ENCODE measurements at places on chromosomes 4 and X.

GRCh38 chr4:27985522-27985921, 1124.9 kb downstream of the STIM2 start:
- DNase-seq, result no peak

DNA sequence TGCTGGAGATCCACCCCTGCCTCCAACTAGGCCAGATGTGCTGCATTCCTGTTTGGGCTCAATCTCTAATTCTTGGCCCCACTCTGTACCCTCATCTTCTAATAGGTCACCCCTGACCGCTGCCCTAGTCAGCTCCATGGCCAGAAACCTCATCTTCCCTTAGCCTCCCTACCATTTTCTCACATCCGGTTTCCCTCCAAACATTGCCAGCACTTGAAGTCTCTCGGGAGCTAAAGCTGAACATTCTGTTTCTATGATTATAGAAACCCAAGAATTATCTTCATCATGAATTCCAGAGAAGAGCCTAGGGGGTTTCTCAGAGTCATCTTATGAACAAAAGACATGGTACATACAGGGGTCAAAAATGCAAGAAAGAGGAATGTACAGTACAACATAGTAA, 179.7 kb downstream of the AMELX start:
- DNase-seq, result no peak

DNA sequence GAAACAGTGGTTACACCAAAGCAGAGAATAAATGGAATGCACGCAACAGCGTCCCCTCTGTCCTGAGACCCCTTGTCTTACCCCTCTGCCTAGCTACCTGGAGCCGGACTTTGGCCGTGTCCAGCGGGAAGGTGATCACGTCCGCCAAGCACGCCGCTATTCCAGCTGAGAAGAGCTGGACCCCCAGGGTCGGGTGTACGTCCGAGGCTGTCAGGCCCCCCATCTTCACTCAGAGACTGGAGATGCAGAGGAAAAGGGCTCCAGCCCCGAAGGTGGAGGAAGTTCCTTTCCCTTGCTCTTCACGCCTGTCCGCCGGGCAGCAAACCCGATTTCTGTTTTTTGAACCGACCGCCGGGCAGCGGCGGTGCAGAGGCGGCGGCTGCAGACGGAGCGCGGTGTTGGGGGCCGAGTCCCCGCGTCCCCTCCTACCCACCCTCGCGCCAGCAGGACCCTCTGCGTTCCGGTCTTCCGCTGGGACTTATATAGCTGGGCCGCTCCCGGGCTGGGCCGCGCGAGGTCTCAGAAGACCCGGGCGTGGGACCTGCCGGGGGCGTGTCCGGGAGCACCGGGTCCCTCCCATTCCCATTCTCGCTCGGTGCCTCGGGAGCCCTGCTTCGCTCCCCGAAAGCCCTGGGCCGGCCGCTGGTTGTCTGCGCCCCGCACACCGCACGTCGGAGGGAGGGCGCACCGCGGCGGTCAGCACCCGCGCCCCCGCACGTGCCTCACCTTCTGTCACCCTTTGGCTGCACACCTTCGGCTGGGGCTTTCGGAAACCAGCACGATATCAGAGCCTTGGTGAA, at the start of gene UCP1:
UCP1 (minus strand) TSS at position 455 of the 800 bp plus-strand sequence; CDS start at position 223, 232 bp downstream.
- DNase-seq, result peak; percentile 74

GRCh38 chr4:156388826-156389225, 435.2 kb upstream of the CTSO start:
- DNase-seq, result no peak

DNA sequence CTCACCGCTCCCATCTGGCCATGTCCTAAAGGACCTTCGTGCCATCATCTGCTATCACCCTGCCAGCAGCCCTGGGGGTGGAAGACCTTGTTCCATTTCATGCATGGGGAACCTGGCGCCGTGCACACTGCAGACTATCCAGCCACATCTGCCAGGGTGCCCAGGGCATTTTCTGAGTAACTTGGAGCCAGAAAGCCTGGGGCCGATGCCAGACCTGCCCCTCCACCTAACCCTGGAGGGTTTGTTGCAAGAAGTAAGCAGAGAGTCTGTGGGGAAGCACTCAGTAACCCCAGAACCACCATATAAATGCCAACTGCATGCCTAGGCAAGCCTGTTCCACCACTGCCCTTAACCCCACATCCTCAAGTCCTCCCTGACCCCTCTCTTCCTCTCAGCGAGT, 7.3 kb downstream of the HAUS7 start:
- DNase-seq, result no peak

DNA sequence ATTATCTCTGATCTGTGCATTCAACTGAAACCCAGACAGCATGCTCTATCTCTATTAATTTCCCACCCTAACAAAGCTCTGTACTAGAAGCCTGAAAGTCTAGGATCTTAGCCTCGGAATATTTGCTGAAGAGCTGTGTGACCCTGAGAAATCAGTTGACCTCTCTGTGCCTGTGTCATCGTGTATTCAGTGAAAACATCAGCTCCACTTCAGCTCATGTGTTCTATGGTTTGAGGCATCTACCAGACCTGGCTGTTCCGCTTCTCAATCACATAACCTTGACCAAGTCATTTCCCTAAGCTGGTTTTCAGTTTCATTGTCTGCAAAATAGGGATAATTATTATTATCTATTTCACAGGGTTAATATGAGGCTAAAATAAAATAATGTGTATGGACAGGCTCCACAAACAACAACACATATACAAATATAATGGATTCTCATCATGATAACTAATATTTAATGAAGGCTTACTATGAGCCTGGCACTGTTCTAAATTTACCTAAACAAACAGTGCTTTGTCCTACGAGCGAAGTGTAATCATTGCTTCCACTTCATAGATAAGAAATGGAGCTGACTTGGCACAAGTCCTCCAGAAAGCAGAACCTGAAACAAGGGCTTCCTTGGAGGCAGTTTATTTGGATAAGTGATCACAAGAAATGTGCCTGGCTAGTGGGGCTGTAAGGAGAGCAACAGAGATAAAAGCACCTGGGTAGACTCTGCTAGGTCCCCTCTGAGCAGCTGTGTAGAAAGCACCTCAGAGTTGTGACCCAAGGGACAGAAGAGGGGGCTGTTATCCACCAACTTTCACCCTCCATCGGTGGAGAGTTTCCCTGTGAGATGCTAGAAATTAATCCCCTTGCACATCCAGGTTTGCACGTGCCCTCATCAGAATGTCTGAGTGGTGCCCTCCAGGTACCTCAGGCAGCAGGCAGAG, 356.9 kb downstream of the RAB28 start:
- DNase-seq, result no peak

All from H1 (cell line).